ENCODE measurements at places on chromosomes 3 and 15. TPM values are rescaled to one million over a fixed set of nuclear protein-coding genes. Genes with fewer than 3 reads are reported as not detected.

DNA sequence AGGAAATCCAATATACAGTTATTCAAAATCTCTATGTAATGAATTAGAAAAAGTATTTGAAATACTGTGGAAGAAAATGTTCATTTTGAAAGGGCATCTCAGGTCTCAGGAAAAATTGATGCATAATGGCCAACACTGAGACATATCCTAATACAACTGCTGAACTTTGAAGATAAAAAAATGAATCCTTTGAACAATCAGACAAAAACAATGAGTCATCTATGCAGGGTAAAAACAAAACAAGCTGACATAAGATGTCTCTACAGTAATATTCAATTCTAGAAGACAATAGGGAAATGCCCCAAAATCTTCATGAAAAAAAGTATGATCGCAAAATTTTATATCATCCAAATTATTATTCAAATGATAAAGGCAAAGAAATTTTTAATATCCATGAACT lies 34.0 kb upstream of the ZNF280D start:
- DNase-seq, result no peak

Gene SYNPR
- total RNA-seq, result not detected

Gene ITPKA
- 12.5 TPM for total RNA-seq

Gene PLSCR5
- total RNA-seq, result not detected

Gene DUOXA1
- total RNA-seq, result not detected

Measured in heart left ventricle (tissue), 16 donors.